ENCODE measurements at places on chromosomes 7 and 10. TPM values are rescaled to one million over a fixed set of nuclear protein-coding genes. Genes with fewer than 3 reads are reported as not detected.

HDAC9 gene
- 16.0 TPM for total RNA-seq

ZNF727 gene
- total RNA-seq = 2.5 TPM

GRCh38 chr10:87925570-87925969, 62.1 kb downstream of the PTEN start:
- no peak for DNase-seq

- DNase-seq = no peak
Measured at GRCh38 chr7:79653136-79653631, 199.7 kb upstream of the MAGI2 start.

- no peak for DNase-seq
Measured at GRCh38 chr7:30635798-30636197, 41.1 kb downstream of the GARS1 start.

DNA sequence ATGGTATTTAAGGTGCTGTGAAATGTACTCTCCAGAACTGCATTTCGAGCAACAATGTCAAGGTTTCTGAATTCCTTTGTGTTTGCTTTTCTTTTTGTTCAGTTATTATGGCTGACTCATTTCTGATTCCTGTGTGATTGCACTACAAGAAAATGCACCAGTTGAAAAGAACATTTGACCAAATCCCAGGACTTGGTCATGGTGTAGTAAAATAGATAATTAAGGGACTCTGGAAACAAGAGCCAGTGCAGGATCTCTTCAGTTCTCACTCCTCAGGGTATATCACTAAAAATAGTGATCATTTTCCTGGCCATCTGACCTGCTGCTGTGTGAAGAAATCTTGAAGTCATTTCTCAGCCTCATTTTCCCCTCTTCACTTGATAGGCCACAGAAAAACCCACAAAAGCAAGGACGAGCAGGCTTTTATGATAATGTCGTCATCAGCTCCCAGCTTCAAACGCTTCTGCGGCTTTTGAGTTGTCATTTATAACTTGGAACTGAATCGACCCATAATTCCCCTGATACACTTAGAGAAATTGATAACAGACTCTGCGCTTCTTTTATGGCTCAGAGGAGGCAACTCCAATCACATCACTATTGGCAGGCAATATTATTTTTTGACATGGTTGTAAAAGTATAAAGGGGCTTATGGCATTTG, 274.7 kb downstream of the HDAC9 start:
- no peak for DNase-seq

- no peak for DNase-seq
Measured at GRCh38 chr7:151552352-151553028, 32.8 kb upstream of the RHEB start.

- no peak for DNase-seq
Measured at GRCh38 chr10:95250856-95251255, 39.9 kb downstream of the PDLIM1 start.

GRCh38 chr7:15916681-15917380, 230.3 kb upstream of the MEOX2 start:
- no peak for DNase-seq

DNA sequence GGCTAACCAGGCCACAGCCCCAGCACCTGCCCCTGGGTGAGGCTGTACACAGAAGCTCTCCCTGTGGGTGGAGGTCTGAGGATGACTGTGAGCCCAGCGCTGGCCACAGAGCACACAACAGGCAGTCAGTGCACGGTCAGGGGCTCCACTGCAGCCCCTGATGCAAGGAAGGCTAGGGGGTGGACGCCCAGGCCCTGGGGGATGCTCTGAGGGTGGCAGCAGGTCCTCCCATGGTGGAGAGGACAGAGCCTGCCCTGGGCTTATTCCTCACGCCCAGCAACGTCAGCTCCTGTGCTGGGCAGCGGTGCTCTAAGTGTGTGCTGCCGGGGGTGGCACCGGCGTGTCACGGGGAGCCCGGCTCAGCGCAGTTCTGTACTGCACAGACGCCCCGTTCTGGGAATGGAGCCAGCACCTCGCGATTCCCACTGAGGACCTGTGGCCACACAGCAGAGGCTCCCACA, 223.2 kb downstream of the MAD1L1 start:
- peak; percentile 78 for DNase-seq

DNA sequence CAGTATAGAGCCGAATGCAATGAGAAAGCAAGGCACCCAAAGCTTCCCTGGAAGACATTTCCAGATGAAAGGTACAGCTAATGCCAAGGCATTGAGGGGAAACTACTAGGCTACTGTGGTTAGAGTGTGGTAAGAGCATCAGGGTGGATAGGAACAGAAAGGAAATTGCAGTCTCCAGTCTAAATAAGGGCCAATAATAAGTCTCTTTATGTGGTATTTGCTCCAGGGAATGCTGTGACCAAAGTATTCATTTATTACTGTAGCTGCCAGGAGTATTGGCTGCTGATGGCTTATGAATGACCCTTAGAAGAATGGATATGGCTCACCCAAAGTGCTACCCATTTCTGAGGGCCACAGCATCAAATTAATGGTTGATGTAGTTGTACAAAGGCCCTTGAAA, 30.1 kb upstream of the POT1 start:
- DNase-seq = no peak

GRCh38 chr7:114715907-114716306, 206.0 kb upstream of the MDFIC start:
- DNase-seq = no peak

Data from left cardiac atrium (tissue), 4 donors.